Hindlimb muscle (tissue), 1 donor: ENCODE measurements at places on chromosomes 5 and 9. TPM values are rescaled to one million over a fixed set of nuclear protein-coding genes. Genes with fewer than 3 reads are reported as not detected.

SPINK4 gene
- 0.52 TPM for polyA plus RNA-seq

CXCL14 gene
- polyA plus RNA-seq, result 41.2 TPM

RGS7BP gene
- polyA plus RNA-seq, result 15.2 TPM

ARL14EPL gene
- polyA plus RNA-seq, result 0.10 TPM

GLDC gene
- 1.3 TPM for polyA plus RNA-seq

DAB2IP gene
- 48.6 TPM for polyA plus RNA-seq

PCDHAC2 gene
- polyA plus RNA-seq, result 2.0 TPM

INSL4 gene
- polyA plus RNA-seq, result not detected

C1QTNF3 gene
- polyA plus RNA-seq, result 50.5 TPM

ERCC8 gene
- polyA plus RNA-seq, result 11.6 TPM

CARTPT gene
- not detected for polyA plus RNA-seq

PLPPR1 gene
- polyA plus RNA-seq, result 9.8 TPM

PRSS3 gene
- polyA plus RNA-seq, result not detected

SLC1A3 gene
- polyA plus RNA-seq, result 23.2 TPM

TSSK1B gene
- polyA plus RNA-seq, result not detected

CDH6 gene
- 4.5 TPM for polyA plus RNA-seq

SPOCK1 gene
- 4.6 TPM for polyA plus RNA-seq

PAEP gene
- not detected for polyA plus RNA-seq

TEX48 gene
- not detected for polyA plus RNA-seq

AGTPBP1 gene
- 14.3 TPM for polyA plus RNA-seq

RAI14 gene
- 15.7 TPM for polyA plus RNA-seq

CTSL gene
- 37.5 TPM for polyA plus RNA-seq

TNC gene
- polyA plus RNA-seq, result 23.0 TPM
